A172 (cell line): ENCODE measurements at places on chromosomes 3 and 15. TPM values are rescaled to one million over a fixed set of nuclear protein-coding genes. Genes with fewer than 3 reads are reported as not detected.

Gene HYKK
- 1.6 and 9.9 TPM in 2 replicates for total RNA-seq

DNA sequence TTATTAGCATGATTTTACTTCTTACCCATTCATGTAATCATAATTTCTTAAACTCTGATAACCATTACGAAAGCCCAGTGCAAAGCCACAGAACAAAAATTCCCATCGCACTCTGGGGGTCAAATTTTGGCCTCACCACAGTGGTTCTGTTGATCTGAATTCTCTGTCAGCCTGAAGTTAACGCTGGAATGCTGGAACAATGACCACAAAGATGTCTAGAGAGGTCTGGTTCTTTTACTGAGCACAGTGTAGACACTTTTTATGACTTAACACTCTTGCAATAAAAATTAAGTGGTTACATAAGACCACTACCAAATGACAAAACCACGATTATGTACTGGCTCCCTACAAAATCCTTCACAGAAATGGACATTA, 94.7 kb downstream of the PDZRN3 start:
- no peak for DNase-seq

Gene KNG1
- total RNA-seq: not detected in 2 replicates

Gene CPB1
- total RNA-seq: not detected in 2 replicates

GRCh38 chr15:84791763-84792162, 25.4 kb upstream of the ALPK3 start:
- no peak for DNase-seq

- DNase-seq: no peak
Measured at GRCh38 chr15:37758412-37758811, 176.0 kb upstream of the TMCO5A start.

DNA sequence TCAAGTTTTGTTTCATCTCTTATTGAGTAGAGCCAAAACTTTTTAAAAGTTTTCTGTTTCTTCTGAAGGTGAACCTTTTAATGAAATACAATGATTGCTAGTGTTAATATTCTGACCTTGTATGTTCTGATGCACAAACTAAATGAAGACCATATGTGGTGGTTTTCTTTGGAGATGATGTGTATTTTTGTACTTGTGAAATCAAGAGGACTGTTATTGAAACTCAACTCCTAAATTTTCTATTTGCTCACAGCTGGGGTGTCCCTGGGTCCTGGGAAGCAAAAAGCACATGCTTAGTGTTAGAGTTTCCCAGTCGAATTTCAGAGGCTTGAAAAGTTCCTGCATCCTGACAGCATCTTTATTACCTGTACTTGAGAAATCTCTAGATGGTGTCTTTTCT, 1185.8 kb upstream of the ALCAM start:
- no peak for DNase-seq

DNA sequence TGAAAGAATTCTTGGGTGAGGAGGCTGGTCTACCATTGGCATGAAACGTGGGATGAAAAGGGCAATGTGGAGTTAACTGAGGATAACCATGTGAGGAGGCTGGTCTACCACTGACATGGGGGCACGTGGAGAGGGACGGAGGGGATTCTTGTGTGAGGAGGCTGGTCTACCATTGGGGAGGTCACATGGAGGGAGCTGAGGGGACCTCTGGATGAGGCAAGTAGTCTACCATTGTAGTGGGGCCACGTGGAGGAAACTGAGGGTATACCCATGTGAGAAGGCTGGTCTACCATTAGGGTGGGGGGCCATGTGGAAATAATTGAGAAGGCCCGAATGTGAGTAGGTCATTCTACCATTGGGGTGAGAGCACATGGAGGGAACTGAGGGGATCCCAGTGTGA, 154.1 kb downstream of the FBLN2 start:
- DNase-seq: no peak

Gene GREM1
- total RNA-seq: not detected in 2 replicates

GRCh38 chr15:68375191-68375631, 56.8 kb downstream of the ITGA11 start:
- no peak for DNase-seq

Gene GLDN
- 0.57 TPM in 1 of 2 replicates, not detected in the other for total RNA-seq

DNA sequence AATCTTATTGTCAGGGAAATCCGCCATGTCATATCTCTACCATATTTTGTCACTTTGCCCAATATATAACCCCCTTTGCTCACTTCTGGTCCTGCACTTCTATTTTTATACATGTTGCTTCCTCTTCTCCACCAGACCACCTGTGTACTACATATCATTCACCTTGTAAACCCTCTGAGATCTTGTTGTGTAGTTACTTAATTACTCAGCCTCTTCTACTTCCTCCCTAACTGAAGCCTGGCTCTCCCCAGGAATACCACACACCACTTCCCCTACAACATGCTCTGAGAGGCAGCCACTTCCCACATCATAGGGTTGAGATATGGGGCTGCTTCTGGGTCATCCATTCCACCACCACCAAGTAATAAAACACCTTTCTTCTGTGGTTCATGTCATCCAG, 10.0 kb downstream of the HEXA start:
- no peak for DNase-seq

GRCh38 chr15:83365370-83365938, 81.0 kb upstream of the BNC1 start:
- DNase-seq: peak; percentile 61

Gene ELP6
- total RNA-seq: 31.0 and 31.5 TPM in 2 replicates

Gene COL6A5
- under 0.01 TPM in 2 replicates for total RNA-seq

DNA sequence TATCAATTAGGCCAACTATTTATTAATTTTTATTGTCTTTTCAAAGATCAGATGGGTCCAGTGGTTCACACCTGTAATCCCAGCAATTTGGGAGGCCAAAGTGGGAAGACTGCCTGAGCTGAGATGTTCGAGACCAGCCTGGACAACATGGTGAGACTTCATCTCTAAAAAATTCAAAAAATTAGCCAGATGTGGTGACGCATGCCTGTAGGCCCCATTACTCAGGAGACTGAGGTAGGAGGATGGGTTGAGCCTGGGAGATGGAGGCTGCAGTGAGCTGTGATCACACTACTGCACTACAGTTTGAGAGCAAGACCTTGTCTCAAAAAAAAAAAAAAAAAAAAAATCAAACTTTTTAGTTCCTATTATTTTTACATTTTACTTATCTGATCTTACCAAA, 8.2 kb downstream of the AP3S2 start:
- DNase-seq: no peak

- no peak for DNase-seq
Measured at GRCh38 chr3:88298189-88298588, 148.4 kb downstream of the C3orf38 start.

Gene CCDC71
- 18.8 and 25.6 TPM in 2 replicates for total RNA-seq

DNA sequence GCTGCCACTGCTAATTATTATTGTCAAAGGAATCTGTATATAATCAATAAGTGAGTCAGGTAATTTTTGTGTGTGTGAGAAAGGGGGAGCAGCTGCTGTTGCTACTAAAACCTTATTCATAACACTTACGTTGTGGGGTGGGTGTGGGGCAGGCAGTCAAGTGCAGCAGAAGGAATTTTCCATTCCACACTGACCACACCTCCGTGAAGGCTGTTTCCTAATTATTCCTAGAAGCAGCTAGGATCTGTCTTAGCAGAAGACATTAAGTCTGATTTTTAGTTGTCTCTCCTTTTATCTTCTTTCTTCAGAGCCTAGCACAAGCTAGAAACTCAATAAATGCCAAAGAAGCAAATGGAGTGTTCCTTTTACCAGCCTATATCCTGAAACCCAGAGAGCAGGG, 4.0 kb upstream of the U2SURP start:
- DNase-seq: no peak

Gene SGO1
- total RNA-seq: 30.0 and 33.5 TPM in 2 replicates

DNA sequence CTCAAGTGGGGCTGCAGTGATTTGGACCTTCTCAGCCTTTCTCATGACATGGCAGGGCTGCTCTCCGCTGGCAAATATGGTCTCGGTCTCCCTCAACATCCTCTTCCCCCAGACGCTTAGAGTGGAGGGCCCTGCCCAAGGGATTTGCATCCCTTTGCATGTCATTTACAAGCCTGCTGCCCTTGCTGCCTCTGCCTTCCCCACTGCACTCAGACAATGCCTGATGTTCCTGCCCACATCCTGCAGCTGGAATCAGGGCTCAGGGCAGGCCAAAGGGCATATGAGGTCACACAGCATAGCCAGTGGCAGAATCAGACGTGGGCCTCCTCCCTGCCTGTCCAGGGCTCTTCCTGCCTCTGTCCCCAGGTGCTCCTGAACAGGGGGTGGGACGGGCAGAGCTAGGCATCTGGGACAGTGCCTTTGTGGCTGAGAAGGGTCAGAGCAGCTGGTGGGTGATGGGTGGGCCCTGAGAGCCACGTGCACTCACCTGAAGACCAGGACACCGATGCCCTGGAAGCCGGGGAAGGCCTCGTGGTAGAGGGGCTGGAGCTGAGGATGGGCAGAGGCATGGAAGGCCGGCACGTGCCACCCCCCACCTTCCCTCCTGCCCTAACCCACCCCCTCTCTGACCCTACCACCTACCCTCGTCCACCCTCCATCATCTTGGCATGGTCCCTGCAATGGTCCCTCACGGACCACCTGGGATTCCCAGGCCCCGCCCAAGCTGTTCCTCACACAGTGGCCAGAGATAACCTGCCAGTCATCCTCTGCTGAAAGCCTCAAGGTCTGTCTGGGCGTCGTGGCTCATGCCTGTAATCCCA, 27.4 kb upstream of the GOLGA6C start:
- DNase-seq: no peak

Gene SNTN
- total RNA-seq: not detected in 2 replicates

DNA sequence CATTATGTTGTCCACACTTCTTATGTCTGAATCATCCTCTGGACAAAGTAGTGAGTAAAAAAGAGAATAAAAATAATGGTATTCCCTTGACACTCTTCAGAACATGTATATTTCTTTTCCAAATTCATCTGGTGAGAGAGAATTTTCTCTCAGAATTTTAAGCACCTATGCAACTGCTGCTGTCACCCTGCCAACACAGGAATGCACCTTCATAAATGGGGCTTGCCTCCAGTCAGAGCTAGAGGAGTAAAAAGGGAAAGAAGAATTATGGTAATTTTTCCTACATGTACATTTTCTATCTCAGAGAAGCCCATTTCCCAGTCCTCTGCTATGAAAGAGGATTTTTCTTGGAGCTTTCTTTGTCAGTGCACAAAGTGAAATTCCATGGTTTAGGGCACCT, 92.2 kb upstream of the ALCAM start:
- no peak for DNase-seq

GRCh38 chr15:71151081-71151480, 35.8 kb downstream of the THSD4 start:
- DNase-seq: no peak

DNA sequence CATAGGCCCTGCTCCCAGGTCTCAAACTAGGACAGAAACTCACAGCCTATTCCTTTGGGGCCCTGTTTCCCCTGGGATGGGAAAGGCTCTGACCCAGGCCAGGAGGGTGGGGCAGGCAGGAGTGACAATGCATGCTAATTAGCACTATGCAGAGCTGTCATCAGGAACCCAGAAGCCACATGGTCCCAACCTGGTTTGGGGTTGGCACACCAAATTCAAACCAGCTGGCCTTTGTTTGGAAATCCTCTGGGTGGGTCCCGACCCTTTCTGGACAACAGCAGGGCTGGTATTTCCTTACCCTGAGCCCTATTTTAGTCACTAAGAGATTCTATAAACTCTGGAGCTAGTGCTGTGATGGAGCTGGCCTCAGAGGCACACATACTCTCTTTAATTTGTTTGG, 166.2 kb downstream of the LRTM1 start:
- no peak for DNase-seq

GRCh38 chr3:22103423-22103822, 352.4 kb upstream of the ZNF385D start:
- no peak for DNase-seq

GRCh38 chr3:170352936-170353335, 4.6 kb upstream of the SKIL start:
- no peak for DNase-seq

DNA sequence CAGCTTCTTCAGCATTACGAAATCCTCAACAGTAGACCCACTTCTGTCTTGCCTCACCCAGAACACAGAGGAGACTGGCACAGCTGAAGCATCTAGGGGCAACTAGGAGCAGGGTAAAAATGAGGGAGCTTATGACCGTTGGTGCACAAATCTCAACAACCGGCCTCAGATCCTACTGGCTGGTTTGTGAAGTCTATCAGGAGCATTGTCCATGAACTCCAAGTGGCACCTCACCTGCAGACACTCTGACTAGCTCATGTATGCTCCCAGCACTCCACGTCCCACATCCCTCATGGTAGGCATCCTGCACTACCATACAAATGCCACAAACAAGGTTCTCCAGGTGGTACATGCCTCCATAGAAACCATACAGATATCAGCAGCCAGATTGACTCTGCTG, 163.1 kb downstream of the TLE3 start:
- DNase-seq: no peak

GRCh38 chr3:132964266-132964665, 73.9 kb upstream of the TMEM108 start:
- DNase-seq: no peak

DNA sequence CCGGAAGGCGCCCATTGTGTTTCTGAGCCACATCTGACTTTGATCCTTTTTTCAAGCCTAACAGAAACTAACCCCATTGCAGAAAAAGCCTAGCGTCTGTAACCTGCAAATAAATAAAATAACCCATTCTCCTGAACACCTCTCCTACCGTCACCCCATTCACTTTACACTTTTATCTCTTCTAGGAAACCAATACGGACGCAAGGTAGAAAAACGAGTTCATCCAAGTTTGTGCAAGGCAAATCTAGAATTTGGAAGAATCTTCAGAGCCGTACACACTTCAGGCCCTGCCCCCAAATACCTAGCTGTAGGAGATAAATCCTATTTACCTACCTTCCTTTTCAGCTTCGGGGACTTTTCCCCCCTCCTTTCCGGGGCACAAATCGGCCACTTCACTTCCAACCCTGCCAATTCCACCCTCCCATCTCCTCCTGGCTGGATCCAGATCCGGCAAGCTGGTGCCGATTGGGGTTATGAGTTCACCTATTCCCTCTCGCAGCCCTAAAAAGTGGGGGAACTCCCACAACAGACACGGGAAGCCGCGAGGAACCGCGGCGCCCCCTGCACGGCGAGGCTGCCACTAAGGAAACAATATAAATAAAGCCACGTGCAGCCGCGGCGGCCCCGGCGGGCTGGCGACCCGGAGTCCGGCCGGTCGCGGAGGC, 987 bp downstream of the PRTG start:
- DNase-seq: no peak

DNA sequence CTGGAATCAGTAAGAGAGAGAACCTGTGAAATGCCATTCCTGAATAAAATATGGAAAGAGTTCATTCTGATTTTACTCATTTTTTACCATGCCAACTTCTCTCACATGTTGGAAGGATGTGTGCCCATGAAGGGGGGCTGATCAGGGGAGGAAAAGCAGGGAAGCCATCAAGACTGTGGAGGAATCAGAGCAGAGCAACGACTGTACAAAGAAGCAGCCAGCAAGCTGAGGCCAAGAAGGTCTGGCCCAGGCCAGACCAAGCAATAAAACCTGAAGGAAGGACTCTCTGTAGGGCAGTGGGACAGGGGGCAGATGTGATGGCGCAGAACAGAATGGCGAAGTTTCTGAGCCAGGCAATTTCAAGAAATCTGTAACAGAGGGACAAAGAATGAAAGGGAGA, 24.0 kb upstream of the ARNT2 start:
- DNase-seq: no peak

- no peak for DNase-seq
Measured at GRCh38 chr15:100131321-100132224, 210.2 kb downstream of the ADAMTS17 start.

Gene SLC38A3
- total RNA-seq: 0.74 TPM in 1 of 2 replicates, not detected in the other
